ENCODE measurements at places on chromosomes 7 and 10. TPM values are rescaled to one million over a fixed set of nuclear protein-coding genes. Genes with fewer than 3 reads are reported as not detected.

PWWP2B gene
- total RNA-seq, result 7.2 TPM

DNA sequence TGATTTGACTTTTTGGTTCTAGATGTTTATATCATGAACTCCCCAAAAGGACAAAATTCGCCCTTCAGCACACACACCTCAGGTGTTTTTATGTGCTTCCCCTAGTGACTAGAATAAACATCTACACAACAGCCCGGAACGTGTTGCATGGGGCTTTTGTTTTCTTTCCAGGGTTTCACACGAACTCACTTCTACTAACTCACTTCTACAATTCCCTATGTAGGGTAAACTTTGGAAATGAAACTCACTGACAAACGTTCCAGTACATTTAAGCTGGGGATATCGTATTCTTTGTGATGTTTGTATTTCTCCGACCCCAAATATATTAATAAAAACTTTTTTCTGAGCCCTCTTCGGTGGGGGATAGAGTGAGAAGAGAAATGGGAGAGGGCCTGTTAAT is 1.4 kb downstream of the TRA2A start:
- peak; percentile 33 for DNase-seq

FBXO24 gene
- total RNA-seq, result 0.54 TPM

DNA sequence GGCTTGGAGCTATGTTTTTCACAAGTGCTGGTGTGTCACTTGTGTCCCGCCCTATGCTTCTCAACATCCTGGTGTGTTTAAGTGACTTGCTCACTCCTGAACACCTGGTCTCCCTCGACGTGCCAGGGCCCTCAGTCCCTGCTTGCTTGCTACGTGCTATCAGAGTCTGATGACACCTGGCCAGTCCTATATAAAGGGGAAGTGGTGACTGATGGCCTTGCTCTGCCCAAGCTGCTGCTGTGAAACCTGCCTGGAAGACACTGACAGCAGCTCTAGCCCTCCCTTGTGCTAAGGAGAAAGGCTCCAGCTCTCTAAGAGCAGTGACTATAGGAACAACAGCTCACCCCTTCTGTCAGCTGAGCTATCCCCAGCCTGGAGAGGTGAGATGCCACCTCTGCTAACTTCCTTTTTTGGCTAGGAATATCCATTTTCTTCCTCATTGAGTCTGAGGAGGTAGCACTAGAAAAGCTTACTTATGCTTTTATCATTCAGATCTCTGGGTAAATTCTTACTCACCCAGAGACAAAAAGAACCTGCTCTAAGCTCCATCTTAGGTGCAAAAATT is 77.2 kb upstream of the PLXNA4 start:
- no peak for DNase-seq

DNA sequence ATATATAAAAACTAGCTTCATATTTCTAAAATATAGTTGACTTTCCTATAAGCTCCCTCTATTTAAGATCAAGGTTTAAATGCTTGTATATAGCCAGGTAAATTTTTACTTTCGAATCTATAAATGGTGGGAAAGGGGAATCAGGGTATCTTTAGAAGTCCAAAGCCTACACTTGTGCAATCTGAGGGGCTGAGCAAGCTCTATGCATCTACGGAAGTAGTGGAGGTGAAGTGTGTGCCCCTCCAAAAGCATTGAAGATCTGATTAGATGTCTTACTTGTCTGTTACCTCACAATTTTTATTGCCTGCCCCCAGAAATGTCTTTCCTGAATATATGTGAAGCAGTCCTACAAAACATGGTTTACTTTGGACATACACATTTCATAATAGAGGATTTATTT is 1.6 kb downstream of the AKAP9 start:
- no peak for DNase-seq

ZNF804B gene
- not detected for total RNA-seq

- DNase-seq, result peak; percentile 76
Measured at GRCh38 chr10:62010366-62010765, 108.9 kb downstream of the ARID5B start.

DNA sequence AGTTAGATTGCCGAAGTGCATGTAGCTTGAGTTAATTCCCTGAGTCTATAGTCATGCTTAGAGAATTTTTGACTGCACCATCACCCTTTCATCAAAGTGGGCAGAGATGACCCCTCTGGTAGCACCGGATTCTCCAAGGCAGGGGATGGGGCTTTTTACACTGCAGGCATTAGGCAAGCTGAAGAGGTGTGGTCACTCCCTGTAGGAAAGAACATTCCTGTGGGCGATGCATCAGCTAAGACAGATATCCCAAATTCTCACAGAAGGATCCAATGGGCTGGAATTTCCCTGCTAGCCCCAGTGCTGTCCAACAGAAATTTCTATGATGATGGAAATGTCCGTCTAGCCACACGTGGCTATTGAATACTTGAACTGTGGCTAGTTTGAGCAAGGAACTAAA is 118.2 kb downstream of the ADAM12 start:
- DNase-seq, result peak; percentile 56

GRCh38 chr10:109698882-109699664 is 224.2 kb downstream of the XPNPEP1 start:
- DNase-seq, result no peak

CREB5 gene
- 0.25 TPM for total RNA-seq

- DNase-seq, result no peak
Measured at GRCh38 chr7:113232885-113233284, 114.5 kb upstream of the SMIM30 start.

DNA sequence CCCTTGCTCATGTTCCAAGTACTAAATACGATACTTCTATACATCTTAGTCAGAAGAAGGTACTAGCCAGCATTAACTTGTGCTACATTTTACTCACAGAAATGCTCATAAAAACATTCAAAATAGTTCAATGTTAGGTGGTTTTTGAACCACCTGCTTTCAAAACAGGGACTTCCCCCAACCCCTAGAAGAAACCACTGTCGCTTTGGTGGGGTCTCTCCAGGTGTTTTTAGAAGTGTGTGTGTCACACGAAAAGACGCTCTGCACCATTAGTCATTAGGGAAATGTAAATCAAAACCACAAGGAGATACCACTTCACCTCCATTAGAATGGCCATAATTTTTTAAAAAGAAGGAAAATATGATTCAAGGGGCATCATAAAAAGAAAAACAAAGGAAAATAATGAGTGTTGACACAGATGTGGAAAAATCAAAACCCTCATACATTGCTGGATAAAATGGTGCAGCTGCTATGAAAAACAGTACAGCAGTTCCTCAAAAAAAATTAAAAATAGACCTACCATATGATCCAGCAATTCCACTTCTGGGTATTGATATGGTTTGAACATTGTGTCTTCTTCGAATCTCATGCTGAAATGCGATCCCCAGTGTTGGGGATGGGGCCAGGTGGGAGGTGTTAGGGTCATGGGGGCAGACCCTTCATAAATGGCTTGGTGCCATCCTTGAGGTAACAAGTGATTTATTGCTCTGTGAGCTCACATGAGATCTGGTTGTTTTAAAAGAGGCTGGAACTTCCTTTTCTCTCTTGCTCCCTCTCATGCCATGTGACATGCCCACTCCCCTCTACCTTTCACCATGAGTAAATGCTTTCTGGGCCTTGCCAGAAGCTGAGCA is 74.2 kb downstream of the MALSU1 start:
- peak; percentile 65 for DNase-seq

CDC14C gene
- not detected for total RNA-seq

MMD2 gene
- not detected for total RNA-seq

DNA sequence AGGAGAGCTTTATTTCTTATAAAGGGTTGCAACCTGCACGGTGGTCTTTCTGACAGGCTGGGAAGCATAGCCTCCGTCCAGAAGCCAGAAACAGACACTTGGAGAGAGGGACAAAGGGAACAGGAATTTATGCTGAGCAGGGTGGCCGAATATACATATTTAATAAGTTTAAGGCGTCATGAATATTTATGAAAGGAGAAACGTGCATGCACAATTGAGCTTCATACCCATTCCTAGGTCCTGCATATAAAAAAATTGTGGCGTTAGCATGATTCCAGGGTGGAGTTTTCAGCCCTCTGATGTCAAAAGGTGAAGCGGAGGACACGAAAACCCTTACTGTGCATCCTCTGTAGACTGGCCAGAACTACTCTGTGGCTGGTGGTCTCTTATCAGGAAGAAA is 10.7 kb downstream of the CCDC126 start:
- no peak for DNase-seq

DNA sequence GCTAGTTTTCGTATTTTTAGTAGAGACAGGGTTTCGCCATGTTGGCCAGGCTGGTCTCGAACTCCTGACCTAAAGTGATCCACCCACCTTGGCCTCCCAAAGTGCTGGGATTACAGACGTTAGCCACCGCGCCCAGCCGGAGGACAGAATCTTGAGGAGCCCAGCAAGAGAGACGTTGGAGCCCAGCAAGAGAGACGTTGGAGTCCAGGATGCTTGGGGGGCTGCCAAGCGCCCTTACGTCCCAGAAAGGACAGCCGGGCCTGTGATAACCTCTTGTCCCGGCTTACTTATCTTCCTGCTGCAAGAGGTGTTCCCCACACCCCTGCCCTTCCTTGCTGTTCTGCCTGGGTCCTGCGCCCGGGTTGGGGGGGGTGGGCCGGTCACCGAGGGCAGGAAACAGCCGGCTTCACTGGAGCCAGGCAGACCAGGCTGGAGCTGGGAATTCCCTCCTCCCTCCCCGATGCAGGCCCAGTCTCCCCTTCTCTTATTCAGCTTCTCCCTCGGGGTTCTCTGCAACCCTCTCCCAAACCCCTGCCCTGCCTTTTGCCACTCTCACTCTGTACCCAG is 1.9 kb upstream of the EPHB4 start:
- DNase-seq, result no peak

- DNase-seq, result no peak
Measured at GRCh38 chr10:61170594-61170993, 226.6 kb upstream of the RHOBTB1 start.

- DNase-seq, result peak; percentile 46
Measured at GRCh38 chr10:70715853-70716795, 43.8 kb downstream of the ADAMTS14 start.

GRCh38 chr10:28171468-28172222 is 131.2 kb downstream of the MPP7 start:
- DNase-seq, result peak; percentile 39

GRCh38 chr7:5545222-5545914 is 121.7 kb upstream of the TNRC18 start:
- DNase-seq, result no peak

GRCh38 chr10:113665352-113665751 is 1.5 kb upstream of the NRAP start:
- DNase-seq, result no peak

LRRD1 gene
- total RNA-seq, result 0.41 TPM

DNA sequence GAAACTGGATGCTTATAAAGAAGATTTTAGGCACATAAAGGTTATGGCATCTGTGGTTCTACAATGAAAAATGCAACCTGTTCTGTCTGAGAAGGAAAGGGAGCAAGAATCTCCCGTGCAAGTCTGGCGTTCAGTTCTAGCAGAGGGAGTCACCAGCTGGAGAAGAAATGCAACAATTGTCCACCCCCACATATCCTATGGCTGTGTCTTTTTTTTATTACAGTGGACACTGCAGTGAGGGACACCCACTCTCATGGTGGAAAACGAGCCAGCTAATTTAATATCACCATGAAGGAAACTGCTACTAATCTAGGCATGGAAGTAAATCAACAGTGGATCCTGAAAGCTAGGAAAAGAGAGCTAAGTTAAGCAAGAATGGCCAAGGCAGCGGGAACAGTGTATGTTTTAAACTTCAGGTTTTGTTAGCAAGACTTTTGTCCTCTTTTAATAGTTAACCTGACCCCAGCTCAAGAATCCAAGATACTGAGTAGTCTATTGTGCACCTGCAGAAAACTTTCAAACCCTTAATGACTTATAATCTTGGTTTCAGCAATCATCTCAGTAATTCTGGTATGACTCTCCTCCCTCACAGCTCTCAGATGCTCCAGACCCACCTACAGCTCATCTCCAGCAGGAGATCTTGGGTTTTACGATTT is 149.3 kb downstream of the FGFR2 start:
- DNase-seq, result no peak

- peak; percentile 17 for DNase-seq
Measured at GRCh38 chr7:112012242-112012641, 194.0 kb downstream of the DOCK4 start.
